Activated CD8-positive, alpha-beta T cell treated with anti-CD3 and anti-CD28 coated beads for 36 hours (primary cell): ENCODE measurements at places on chromosomes 16 and 17. TPM values are rescaled to one million over a fixed set of nuclear protein-coding genes. Genes with fewer than 3 reads are reported as not detected.

Gene RTN4RL1
- total RNA-seq, result 0.49 TPM

Gene TUBB3
- total RNA-seq, result 0.27 TPM

Gene TMC7
- total RNA-seq, result not detected

Gene PALB2
- 22.9 TPM for total RNA-seq

GRCh38 chr17:63436523-63437110 lies 9.5 kb downstream of the CYB561 start:
- peak; percentile 27 for DNase-seq

- no peak for DNase-seq
These were observed 13.9 kb upstream of the FZD2 start for GRCh38 chr17:44543213-44543904.
